ENCODE measurements at places on chromosomes 7 and 10.
A peak's percentile ranks its signal among the peaks of the same experiment; 100 is the strongest.

DNA sequence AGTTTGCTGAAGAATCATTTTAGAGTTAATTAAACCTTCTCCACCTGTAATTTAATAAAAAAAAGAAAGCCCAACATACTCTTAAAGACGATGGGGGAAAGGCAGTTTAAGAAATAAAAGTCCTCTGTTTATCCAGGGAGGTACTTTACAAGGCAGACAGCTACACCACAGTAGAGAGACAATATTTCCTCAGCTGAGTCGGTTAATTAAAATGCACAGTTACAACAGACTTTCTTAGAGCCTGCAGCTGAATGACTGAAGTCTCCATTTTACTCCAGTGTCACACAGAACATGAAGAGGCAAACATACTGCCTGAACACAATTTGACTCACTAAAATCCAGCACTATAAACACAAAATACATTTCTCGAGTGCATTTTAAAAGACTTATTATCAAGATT is 15.1 kb downstream of the LRRTM3 start:
- DNase-seq, result no peak

GRCh38 chr10:4263601-4263921 is 478.6 kb upstream of the KLF6 start:
- no peak for DNase-seq

- no peak for DNase-seq
These were observed 22.1 kb upstream of the GLCCI1 start for GRCh38 chr7:7946486-7946885.

DNA sequence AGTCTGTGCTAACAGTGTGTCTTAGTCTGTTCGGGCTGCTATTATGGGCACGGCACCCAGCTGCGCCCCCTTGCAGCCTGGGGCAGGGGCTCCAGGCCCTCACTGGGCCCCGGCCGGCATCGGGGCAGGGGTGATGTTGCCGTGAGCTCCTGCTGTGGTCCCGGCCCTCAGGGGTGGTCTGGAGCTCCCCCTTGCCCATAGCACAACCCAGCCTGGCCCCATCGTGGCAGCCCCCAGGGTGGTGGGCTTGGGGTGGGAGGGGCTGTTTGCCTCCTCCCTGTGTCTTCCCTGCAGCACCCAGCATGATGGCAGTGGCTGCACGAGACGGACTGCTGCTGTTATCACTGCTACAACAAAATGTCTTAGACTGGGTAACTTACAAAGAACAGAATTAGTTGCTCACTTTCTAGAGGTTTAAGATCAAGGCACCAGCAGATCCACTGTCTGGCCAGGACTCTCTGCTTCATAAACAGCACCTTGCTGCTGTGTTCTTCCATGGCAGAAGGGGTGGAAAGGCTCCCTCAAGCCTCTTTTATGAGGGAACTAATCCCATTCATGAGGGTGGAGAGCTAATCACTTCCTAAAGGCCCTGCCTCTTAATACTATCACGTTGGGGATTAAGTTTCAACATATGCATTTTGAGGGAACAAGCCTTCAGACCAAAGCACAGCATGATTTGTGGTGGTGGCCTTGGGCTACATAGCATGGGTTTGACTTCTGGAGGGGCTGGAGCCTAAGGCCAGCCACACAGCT is 149.5 kb downstream of the SEC23IP start:
- DNase-seq, result no peak

DNA sequence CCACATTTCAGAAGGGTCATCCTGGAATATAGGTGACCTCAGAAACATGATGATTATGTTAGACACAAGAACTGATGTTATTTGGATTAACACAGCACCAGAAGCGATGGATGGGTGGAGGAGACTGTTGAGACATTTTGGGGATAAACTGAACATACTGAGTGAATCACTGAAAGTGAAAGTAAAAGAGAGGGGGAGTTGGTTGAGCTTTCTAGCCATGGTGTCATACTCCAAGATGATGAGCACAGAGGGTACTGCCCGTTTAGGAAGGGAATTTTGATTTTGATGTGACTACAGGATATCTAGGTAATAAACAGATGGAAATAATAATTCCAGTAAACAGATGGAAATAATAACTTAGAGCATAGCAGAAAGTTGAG is 248.0 kb upstream of the NPY start:
- DNase-seq, result no peak

DNA sequence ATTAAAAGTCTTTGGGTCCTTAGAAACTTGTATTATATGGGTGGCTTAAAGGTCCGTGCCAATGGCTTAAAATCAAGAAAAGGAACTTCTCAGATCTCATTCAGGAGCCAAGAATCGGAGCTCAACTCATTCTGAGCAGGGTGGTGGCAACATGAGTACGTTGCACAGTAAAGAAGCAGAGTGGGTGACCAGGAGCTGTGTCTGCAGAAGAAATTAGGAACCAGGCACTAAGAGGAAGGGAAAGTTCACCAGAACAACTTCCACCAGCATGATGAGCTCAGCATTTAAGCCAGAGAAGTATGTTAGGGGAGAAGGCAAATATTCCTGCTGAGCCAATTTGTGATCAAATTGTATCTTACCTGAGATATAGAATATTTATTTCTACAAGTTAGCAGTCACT is 236.0 kb upstream of the NRP1 start:
- DNase-seq, result no peak

DNA sequence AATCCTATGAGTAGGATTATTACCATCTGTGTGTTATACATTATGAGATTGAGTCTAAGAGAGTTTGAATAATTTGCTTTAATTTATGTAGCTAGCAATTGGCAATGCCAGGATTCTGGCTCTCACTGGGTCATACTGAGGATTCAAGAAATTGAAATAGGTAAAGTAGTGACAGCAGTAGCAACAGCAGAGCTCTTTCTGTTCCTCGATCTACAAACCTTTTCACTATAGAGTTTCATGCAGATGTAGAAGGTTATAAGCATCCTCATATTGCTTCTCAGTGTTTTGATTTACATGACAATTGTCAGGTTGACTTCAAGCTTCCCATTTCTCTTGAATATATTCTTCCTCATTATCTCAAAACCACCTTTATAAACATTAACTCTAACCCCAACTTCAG is 294.1 kb upstream of the CSTF2T start:
- DNase-seq, result no peak

DNA sequence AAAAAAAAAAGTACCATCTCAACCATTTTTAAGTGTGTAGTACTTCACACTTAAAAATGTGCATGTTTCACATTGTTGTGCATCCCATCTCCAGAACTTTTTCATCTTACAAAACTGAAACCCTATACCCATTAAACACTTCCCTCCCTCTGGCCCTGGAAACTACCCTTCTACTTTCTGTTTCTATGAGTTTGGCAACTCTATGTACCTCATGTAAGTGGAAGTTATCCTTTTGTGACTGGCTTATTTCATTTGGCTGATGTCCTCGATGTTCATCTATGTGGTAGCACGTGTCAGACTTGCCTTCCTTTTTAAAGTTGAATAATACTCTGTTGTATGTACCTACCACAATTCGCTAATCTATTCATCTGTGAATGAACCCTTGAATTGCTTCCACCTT is 12.2 kb downstream of the KCNMA1 start:
- no peak for DNase-seq

DNA sequence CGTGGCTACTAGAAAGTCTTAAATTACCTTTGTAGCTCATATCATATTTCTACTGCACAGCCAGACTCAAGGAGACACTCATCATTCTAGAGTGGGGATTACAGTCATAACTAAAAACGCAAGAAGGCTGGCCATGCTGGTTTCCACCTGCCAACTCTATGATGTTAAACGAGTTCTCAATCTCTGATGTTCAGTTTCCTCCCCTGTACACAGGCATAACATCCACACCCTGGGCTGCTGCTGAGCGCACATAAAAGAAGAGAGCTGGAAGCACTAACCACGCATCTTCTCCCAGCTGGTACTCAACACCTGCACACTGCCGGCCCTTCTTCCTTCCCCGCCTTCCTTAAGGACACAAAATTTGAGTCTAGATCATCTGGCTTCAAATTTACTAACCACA is 60.5 kb downstream of the SORBS1 start:
- DNase-seq, result no peak

- DNase-seq, result no peak
These were observed 66.9 kb upstream of the SLC25A13 start for GRCh38 chr7:96388620-96389383.

DNA sequence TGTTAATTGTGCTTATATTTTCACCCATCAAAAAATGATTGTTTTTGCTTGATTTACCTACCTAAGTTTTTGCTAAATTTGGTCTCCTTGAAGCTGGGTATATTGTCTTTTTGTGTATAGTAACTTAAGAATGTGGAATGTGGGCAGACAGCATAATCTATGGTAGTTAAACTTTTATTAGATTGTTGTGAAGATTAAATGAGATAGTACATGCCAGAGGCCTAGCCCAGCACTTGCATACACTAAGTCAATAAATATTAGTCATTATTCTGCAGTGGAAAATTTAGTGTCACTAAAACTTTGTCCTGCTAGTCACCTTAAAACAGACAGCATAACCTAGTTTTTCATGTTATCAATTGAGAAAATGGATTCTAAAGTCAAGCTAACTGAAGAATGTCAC is 19.3 kb upstream of the RPA3 start:
- DNase-seq, result no peak

DNA sequence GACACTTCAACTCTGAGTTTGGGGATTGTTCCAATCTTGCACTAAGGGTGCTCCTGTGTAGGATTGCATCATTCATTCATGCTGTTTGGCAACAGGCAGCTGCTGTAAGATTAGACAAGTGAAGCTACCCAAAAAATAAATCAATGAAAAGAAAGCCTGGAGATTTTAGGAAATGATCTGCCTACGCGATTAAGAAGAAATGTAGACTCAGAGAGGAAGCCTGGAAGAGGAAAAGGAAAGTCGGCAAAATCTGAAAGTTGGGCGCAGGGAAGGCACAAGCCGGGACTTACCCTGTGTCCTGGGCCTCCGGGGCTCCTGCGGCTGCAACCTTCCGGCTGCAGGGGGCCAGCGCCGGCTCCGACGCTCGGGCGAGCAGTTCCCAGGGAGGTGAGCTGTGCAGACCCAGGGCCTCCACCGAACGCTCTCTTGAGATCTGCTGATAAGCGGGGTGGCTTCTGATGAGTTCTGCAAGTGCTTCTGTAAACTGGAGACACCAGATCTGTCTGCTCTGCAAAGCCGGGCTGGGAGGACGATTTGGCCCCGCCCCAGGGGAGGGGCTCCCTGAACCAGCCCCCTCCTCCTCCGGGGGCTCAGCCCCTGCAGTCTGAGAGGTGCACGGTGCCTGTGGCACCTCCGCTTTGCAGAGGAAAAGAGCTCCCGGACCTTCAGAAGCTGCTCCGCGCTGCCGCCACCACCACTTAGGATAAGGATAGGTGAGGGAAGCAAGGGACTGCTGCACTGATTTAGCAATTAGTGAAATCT is 17.4 kb downstream of the PSPH start:
- peak; percentile 15 for DNase-seq

GRCh38 chr7:130242198-130243014 is 24.3 kb upstream of the CPA2 start:
- no peak for DNase-seq

- no peak for DNase-seq
These were observed 149.4 kb upstream of the PFKP start for GRCh38 chr10:2917926-2918325.

GRCh38 chr7:158322616-158323530 is 264.8 kb downstream of the PTPRN2 start:
- no peak for DNase-seq

GRCh38 chr7:71694665-71695064 is 562.7 kb downstream of the GALNT17 start:
- no peak for DNase-seq

- no peak for DNase-seq
These were observed 61.6 kb downstream of the GOLGA7B start for GRCh38 chr10:97911217-97911616.

DNA sequence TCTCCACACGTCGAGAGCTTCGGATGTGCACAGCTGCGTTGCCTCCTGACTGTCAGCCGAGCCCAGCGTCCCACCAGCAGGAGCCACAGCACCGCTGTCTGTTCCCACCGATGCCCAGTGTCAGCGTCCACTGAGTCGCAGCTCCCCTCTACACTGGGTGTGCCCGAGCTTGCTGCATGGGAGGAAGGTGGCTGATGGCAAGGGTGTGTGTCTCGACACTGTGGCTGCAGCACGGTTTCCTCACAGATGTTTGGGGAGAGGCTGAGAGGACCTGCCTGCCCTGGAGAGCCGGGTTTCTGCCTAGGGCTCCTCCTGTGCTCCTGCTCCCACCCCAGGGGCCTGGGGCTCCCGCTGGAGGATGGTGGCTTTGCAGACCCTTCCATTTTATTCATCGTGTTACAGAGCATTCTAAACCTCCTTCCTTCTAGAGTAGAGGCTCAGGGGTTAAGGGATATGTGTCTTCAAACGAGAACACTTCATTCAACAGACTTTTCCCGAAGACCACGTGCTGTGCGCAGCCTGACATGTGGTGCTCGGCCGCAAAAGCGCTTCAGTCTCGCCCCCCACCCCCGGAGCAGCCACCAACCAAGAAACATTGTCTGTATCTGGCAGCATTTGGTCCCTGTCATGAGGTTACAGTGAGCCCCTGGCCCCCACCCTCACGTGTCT is 384.8 kb downstream of the DNAJB6 start:
- DNase-seq, result no peak

DNA sequence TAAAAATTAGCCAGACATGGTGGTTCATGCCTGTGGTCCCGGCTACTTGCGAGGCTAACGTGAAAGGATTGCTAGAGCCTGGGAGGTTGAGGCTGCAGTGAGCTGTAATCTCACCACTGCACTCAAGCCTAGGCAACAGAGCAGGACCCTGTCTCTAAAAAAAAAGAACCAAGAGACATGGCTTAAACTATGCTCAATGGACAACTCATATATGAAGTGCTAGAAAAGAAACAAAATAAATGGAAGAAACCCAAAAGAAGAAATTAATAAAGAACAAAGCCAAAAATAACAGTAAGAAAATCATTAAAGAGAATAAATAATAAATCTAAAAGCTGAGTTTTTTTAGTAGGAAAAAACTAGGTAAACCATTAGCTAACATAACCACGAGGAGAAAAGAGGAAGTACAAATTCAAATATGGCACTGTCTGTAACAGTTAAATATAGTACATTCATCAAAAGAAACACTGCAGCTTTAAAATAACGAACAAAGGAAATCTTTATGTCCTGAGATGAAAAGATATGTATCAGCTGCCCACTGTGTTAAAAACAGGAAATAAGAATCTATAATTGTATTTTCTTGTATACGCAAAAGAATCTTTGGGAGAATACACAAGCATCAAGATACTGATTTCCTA is 48.7 kb downstream of the UPF2 start:
- no peak for DNase-seq

GRCh38 chr7:148422030-148422429 is 168.5 kb upstream of the C7orf33 start:
- DNase-seq, result no peak
